ENCODE measurements at places on chromosomes 7 and 10.
A peak's percentile ranks its signal among the peaks of the same experiment; 100 is the strongest.

DNA sequence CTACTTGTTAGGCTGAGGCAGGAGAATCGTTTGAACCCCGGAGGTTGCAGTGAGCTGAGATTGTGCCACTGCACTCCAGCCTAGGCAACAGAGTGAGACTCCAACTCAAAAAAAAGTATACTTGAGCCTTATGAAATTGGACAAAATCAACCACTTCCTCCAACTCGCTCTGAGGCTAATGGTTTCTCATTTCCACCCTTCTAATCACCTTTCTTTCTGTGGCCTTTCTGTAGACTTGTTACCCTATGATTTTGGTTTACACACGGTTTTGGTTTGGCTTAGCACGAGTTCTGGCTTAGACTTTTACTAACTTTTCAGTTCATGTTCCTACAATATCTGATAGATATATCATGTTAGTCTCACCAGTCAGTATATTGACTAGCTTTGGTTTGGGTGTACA lies 152.0 kb downstream of the PHTF2 start:
- no peak for DNase-seq

- no peak for DNase-seq
These were observed 2.2 kb upstream of the TMEM196 start for GRCh38 chr7:19775578-19775977.

DNA sequence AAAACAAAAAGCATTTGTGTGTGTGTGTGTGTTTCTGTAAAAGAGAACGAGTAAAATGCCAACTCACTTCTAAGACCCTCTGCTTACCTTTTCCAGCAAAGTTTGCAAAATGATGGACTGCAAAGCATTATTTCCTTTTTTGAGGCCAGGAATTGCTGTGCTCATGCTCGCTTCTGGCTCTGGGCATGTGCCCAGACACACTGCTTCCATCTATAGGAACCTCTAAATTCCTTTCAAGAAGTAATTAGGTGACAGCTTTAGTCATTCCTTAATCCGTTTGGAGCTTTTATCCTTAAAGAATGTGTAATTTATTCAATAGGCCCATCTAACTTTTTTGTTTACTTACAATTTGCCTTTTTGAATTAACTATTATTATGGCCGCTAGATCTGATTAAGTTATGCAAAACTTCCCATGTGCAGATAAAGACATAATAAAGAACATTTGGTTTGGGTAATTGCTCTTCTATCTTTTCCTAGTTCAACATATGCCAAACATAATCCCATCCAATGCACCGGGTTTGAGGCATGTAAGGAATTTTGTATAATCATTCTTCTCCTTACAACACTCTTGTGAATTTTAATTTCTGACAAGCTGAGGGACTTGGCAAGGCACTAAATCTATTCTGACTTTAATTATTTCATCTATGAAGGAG lies 34.7 kb downstream of the A1CF start:
- DNase-seq: no peak

DNA sequence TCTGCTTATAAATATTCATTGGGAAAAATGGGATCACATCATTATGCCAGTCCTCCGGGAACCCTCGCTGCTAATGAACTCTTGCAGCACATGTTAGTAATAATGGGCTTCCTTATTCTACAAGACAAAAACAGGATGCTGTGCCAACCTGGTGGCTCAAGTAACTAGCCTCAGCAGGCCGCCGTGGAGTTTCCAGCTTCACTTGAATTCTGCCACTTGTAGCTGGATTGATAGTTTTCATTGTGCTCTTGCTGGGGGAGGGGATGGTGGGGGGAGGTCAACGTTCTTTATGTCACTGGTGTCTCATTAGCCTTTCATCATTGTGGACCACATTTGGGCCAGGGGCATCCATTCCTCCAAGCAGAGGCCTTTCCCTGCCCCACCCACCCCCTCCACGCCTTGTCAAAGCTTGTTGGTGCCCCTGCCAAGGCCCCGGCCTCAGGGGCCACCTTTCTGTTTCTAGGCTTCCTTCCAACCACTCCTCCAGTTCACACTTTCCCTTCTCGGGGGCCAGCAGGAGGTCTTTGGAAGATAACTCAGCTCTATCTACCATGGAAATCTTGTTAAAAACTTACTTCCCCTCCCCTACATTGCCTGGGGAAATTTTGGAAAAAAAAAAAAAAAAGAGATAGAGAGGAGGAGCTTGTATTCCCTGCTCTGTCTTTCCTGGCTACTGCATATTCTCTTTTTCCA lies 153.9 kb downstream of the BMPER start:
- DNase-seq: peak; percentile 58

DNA sequence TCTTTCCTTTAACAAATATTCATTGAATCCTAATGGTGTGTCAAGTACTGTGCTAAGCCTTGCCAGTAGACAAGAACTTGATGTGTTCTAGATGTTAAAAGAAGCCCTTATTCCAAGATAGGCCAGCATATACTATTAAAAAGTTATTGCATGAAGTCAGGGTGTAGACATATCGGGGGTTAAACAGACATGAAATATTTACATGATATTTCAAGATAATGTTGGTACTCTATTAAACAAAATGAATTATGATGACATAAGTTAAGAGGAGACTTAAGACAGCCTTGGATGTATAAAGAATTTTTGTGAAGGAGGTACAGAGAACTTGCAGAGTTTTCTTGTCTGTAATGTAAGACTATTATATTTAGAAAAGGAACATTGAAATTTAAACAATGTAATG lies 44.8 kb downstream of the HDAC9 start:
- DNase-seq: no peak

DNA sequence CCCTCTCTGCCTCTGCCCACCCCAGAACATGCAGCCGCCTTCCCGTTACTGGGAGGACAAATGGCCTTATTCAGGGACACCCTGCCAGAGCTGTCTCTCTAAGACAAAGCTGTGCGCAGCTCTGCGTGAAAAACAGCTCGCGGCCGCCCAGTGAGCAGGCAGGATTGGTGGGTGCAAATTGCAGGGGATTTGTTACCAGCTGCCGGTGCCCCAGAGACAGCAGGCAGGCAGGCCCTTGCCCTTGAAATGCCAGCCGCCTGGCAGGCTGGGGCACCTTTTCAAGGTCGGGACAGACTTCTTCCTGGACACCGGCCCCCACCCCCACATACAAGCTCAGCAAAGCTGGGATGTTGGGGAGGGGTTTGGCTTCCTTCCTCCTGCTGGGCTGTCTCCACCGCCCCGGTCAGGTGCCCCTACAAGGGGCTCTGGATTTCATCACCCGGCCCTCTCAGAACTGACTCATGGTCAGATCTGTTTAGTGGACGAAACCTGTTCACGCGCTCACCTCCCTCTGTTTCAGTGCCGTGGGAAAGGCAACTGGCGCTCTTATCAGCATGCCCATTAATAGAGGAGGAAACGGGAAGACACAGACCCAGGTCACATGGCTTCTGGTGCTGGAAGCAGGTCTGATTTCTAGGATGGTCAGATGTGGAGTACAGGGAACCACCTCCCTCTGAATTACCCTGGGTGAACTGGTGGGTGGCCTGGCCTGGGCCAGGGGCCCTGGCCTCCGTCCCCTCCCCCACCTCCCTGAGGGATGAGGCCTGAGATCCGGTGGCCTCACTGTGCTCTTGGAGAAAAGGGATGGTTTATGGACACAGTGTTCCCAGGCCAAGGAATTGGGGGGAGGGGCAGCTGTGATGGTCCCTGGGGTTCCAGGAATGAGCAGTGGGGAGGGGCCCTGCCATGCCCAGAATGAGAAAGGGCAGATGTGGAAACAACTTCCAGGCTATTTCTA lies 123.9 kb upstream of the PPIF start:
- peak; percentile 75 for DNase-seq

GRCh38 chr10:69738071-69738470 lies 63.6 kb upstream of the COL13A1 start:
- no peak for DNase-seq

DNA sequence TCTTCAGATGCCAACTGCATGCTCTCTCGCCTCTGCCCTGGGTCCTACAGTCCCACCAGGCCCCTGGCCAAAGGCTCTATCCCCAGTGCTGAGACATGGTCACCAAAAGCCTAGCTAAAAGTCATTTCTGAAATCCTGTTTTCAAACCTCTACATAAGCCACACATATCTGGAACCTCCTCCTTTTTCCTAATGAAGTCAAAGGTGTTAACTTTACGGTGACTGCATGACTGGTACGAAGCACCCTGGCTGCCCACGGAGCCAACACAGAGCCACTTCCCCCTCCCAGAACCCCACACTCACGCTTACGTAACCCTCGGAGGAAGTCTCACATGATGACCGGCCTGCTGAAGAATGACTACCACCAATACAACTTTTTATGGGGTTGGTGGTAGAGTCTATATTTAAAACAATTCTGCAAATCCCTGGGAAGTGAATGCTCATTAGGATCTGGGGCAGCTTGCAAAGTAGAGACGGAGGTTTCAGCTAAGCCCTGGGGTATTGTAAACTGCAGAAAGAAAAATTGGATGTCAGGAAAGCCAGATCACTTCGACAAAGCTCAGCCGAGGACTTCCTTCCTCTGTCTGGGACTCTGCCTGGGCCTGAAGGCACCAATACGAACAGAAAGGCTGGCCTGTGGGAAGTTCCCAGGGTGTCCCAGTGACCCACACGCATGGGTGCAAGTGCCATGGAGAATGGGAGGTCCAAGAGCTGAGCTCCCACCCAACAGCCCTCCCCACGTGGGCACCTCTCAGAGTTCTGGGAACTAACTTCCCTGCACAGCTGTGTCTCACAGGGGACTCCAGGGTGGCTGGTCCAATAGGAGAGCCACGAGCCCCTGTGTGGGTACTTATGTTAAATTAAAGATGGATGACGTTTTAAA lies 50.7 kb downstream of the PDGFA start:
- DNase-seq: no peak

DNA sequence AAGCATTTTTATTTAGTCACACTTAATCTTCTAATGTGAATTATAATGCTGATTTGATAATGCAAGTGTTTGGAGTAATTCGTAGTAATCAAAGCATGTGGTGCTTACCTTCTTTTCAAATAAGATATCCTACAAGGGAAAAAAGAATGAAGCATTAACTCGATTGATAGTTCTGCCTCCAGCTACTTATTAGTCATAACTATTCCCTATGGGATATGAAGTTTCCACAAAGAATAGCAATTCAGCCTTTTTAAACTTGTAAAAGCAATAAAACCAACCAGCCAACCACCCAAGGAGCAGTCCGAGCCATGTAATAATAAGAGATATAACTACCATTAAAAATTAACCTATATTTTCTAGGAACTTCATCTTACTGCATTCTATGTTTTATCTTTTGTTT lies 11.6 kb downstream of the COL28A1 start:
- DNase-seq: no peak

- DNase-seq: no peak
These were observed 83.5 kb downstream of the HIPK2 start for GRCh38 chr7:139694389-139694676.

DNA sequence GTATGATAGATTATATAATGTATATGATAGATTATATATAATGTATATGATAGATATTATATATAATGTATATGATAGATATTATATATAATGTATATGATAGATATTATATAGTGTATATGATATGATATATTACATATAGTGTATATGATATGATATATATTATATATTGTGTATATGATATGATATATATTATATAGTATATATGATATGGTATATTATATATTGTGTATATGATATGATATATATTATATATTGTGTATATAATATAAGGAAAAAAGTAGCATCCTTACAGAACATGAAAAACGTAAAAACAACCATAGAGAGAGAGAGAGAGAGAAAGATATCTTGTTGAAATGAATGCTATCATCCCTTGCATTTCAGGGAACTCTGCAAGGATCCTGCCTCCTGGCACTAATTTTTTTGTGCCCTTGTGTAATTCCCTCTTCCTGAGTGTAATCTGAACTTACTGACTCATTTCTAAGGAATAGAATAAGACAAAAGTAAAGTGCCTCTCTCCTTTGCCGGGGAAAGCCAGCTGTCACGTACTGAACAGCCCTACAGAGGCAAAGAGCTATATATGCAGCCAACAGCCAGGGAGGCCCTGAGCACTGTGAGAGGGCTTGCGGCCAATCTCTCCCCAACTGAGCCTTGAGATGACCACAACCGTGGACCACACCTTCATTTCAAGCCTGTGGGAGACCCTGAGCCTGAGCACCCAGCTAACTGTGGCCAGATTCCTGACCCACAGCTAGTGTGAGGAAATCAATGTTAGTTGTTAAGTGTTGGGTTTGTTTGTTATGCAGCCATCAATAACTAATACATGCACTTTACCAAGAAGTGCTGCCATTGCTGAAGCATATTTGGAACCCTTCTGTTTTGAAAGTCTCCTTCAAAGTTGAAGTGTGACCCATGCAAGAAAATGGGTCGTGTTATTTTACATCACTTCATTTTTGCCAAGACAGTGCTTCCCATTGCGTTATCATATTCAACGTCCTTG lies 61.1 kb upstream of the EZH2 start:
- DNase-seq: no peak

DNA sequence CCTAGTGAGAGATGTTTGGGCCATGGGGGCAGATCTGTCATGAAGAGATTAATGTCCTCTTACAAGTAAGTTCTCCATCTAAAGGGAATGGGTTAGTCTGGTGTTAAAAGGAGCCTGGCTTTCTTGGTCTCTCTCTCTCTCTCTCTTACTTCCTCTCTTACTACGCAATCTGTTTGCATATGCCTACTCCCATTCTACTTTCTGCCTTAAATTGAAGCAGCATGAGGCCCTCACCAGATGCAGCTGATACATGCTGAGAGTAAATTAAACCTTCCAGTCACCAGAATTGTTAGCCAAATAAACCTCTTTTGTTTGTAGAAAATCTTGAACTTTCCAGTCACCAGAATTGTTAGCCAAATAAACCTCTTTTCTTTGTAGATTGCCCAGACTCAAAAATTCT lies 884.1 kb downstream of the NRG3 start:
- no peak for DNase-seq

DNA sequence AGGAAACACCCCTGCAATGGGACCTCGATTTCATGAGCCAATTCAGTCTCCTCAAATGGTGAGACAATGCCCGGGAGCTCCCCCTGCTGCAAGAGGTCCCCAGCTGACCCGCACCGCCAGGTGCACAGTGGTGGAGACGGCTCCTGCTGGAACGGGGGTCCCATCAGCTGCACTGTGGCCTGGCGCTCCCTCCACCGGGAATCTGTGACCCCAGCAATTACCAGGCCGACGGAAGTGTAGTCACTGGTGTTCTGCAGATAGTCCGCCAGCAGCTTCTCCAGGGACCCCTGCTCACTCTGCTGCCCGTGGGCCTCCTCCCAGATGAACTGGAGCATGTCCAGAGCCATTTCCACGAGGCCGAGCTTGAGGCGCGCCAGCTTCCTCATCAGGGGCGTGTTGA lies 64.9 kb upstream of the NKX6-2 start:
- DNase-seq: no peak

GRCh38 chr10:95297402-95297801 lies 6.6 kb upstream of the PDLIM1 start:
- DNase-seq: no peak

DNA sequence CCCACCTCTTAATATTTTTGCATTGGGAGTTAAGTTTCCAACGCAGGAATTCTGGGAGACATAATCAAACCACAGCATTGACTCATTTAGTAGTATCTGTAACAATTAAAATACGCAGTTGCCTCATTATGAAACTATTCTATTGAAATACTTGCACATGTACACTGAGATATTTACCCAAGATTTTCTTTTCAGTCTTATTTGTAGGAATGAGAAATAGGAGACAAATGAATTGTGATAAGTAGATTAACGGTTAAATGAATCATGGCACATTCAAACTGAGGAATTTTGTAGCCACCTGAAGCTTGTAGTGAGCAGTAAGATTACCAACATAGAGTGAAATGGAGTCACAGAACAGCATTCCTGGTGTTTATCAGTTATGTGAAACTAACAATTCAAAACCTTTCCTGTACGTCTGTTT lies 18.1 kb downstream of the RP9 start:
- no peak for DNase-seq

GRCh38 chr10:129719415-129719739 lies 244.7 kb downstream of the EBF3 start:
- DNase-seq: no peak

GRCh38 chr7:148723166-148723559 lies 24.5 kb downstream of the CUL1 start:
- DNase-seq: no peak
